ENCODE measurements at places on chromosomes 2 and 18.
A peak's percentile ranks its signal among the peaks of the same experiment; 100 is the strongest.

DNA sequence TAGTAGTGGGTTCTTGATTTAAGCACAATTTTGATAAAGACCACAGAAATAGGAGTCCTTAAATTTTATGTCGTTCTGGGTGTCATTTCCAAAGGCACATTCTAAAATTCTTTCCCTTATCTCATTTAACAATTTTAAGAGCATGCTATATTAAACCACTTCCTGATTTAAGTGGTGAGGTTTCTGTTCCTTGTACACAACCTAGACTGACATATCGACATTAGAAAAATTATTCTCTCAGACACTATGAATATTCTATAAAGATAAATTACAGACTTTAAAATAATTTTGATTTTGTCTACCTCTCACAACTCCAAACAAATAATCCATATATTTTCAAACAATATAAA, 923.8 kb downstream of the LRP1B start:
- DNase-seq = no peak

DNA sequence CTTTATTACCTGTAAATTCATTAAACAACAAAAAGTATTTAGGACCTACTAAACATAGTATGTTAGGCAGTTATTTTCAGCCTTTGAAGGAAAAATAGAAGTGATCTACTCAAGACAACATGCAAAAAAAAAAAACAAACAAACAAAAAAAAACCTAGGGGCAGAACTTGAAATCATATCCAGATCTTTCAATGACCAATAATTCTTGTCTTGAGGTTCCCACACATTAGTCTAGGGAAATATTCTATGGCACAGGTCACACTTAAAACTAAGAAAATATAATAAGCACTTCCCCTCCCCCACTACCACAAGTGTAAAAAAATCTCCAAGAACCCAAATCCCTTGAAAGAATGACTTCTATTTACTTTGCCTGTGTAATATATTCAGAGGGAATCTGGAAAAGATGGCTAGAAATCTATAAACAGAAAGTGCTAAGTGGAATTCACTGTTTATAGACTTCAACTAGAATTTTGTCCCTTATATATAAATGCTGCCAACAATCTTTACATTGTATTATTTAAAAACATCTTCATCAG, 3.5 kb downstream of the PELI1 start:
- no peak for DNase-seq

DNA sequence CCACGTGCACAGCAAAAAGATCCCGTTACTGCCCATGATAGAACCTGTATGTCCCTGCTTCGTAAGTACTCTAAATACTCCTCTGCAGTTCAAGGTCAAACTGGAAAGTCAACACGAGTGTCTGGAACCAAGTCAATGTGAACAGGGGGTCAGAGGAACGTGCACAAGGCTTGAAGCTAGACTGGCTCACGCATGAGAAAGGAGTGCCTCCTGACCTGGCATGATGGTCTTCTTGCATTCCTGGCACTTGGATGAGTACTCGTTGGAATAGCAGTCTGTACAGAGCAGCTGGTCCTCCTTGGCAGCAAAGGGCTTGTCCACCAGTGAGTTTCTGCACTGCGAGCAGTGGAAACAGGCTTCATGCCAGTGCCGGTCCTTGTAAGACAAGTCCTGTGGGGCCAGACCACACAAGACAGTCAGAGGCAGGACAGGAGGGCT, 25.5 kb downstream of the FHL2 start:
- DNase-seq = peak; percentile 57

DNA sequence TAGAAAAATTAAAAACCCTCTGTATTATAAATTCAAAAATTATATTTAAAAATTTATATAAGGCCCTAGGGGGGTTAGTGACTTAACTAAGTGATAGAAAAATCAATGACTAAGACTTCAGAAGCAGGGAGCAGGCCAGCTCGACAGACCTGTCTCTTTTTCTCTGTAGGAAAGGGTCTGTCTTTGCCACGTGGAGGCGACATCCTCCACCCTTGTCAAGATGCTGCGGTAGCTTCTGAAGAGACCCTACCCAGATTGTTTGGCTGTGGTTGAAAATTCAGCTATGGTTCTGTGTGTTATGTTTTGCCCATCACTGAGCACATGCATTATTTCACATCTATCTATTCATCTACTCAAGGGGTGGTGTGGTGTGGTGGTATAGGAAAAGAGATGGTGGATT, 8.2 kb upstream of the SLC4A3 start:
- no peak for DNase-seq

DNA sequence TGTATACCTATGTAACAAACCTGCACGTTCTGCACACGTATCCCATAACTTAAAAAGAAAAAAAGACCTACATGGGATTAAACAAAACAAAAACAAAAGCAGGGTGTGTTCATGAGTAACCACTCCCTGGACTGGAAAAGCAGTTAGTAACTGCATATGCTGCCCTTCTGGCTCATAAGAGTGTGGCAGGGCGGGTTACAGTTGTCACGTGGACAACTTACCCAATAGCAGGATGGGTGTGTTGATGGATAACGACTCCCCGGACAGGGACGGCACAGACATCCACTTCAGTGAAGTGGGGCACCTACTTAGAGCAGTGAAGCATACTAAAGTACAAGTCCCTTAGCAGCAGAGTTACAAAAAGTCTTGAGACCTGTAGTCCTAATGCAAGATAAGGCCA, 136.7 kb downstream of the CCBE1 start:
- DNase-seq = no peak

- DNase-seq = peak; percentile 83
Measured at GRCh38 chr18:67670024-67670543, 153.6 kb upstream of the DSEL start.

- no peak for DNase-seq
Measured at GRCh38 chr2:215895330-215895729, 118.0 kb downstream of the MREG start.

DNA sequence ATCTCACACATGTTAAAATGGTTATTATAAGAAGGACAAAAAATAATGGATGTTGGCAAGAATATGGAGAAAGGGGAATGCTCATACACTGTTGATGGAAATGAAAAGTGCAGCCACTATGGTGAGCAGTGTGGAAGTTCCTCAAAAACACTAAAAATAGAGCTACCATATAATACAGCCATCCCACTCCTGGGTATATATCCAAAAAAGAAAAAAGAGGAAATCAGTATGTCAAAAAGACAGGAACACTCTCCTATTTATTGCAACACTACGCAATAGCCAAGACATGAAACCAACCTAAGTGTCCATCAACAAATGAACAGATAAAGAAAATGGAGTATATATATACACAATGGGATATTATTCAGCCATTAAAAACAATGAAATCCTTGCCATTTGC, 642.6 kb downstream of the RNF144A start:
- no peak for DNase-seq

GRCh38 chr2:160836755-160837154, 323.5 kb upstream of the TANK start:
- peak; percentile 98 for DNase-seq

GRCh38 chr18:74796841-74797576, 199.3 kb downstream of the ZNF407 start:
- peak; percentile 84 for DNase-seq

GRCh38 chr18:49279041-49279440, 181.4 kb downstream of the DYM start:
- DNase-seq = no peak

DNA sequence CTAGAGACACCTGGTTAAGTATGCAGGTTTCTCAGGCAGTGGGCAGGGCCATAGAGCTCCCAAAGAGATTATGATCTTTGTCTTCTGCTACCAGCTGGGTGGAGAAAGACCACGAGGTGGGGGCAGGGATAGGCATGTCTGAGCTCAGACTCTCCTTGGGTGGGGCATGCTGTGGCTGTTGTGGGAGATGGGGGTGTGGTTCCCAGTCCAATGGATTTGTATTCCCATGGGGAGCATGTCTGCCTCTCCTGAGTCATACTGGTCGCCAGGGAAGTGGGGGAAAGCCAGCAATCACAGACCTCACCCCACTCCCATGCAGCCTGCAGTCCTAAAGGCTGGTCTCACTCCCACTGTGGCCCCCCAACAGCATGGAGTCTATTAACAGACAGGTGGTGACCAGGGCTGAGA, 31.4 kb upstream of the RHOB start:
- no peak for DNase-seq

- DNase-seq = no peak
Measured at GRCh38 chr2:66553370-66553769, 118.4 kb downstream of the MEIS1 start.

DNA sequence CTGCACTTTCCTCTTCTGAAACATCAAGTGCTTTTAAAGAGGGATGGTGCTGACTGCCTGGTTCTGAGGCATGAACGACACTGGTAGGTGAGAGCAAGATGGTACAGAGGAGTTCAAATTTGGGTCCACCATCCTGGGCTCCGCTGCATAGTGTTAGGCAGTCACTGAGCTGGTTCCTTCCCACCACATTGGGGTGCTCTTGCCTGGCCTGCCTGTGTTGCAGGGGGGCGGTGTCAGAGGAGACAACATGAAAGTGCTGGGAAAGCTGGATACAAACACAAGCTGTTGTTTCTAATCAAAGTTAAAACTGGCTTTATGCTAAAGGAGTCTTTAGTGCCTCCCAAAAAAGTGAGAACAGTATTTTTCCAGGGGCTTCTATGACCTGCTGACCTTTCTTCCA, 258.1 kb downstream of the GBX2 start:
- no peak for DNase-seq

- DNase-seq = peak; percentile 44
Measured at GRCh38 chr2:42859006-42859552, 66.7 kb upstream of the HAAO start.

DNA sequence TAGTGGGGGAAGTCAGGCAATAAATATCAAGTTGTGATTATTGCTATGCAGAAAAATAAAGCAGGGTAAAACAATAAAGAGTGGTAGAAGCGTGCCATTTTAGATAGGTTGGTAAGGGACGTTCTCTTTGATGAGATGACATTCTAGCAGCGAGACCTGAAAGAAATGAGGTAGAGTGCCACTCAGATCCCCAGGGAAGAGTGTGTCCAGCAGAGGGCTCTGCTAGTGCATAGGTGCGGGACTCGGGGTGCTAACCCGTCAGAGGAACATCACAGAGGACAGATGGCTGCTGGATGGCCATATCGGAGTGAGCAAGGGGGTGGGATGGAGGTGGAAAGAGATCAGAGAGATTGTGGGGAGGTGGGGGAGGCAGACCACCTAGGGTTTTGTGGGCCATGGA, 16.3 kb upstream of the GTF2A1L start:
- DNase-seq = peak; percentile 17

DNA sequence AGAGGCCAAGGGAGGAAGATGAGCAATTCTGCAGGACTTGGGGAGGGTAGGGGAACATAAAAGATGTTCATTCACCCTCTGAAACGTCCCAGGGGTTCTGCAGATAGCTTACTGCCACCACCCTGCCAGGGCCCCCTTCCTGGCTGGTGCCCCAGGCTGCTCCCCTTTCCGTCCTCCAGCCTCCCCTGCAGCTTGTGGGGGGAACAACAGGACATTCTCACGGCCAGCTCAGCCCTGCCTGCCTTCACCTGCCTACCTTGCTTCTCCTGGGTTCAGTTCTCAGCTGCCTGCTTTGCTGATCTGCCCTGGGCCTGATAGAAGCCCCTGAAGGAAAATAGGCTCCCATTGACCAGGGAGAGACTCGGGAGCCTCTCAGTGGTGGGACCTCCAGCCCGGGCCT, 251.1 kb downstream of the CELF4 start:
- DNase-seq = no peak

- DNase-seq = peak; percentile 83
Measured at GRCh38 chr2:178514664-178515063, 34.4 kb downstream of the PLEKHA3 start.

DNA sequence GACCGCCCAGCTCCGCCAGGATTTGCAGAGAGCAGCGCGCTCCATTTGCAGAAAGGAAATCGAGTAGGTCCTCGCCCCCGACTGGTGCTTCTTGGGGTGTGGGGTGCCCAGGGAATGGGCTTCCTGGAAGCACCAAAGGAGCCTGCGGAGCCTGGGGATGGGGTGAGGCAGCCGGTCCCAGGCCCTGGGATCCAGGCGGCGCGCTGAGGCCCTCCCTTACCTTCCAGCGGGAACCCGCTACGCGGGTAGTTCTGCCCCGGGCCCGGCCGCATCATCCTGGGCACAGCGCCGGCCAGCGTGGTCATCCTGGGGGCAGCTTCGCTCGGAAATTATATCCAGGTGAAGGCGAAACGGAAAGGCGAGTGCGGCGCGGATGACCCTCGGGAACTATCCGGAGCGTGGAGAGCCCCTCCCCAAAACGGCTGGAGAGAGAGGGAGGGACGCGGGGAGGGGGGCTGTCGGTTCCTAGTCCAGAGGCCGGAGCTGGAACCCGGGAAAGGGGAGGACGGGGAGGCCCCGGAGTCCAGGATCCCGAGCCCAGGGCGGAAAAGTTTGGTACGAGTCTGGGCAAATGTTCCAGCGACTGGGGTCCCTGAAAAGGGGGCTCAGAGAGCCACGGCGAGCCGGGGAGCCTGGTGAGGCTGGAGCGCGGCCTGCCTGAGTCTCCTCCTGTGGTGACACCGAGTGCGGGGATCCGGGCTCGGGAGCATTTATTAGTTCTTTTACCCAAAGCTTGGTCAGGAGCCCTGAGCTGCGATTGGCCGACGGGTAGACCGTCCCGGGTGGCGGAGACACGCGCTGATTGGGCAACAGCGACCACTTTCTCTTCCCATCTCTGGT, at the start of gene PAX3:
TSS of gene PAX3 (minus strand) at position 688 of the 840 bp plus-strand sequence. CDS start at position 305, 383 bp downstream.
- peak; percentile 88 for DNase-seq

DNA sequence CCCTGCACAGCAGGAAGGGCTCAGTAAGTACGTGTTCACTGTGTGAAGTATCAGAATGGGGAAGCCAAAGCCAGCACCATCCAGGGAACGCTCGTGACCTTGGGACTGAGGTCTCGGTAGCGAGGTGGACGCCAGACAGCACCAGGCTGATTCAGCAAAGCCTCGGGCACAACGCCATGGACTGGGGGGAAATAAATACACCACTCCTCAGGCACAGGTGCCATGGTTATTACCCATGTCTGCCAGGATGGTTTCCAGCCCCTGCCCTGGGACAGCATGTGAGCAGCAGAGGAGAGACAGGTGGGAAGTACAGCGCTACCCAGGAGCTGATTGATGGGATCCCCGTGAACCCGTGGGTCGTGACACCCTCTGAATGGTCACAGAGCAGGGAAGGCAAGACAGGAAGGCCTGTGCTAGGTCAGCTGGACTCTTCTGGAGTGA, 53.0 kb downstream of the REEP1 start:
- DNase-seq = no peak

DNA sequence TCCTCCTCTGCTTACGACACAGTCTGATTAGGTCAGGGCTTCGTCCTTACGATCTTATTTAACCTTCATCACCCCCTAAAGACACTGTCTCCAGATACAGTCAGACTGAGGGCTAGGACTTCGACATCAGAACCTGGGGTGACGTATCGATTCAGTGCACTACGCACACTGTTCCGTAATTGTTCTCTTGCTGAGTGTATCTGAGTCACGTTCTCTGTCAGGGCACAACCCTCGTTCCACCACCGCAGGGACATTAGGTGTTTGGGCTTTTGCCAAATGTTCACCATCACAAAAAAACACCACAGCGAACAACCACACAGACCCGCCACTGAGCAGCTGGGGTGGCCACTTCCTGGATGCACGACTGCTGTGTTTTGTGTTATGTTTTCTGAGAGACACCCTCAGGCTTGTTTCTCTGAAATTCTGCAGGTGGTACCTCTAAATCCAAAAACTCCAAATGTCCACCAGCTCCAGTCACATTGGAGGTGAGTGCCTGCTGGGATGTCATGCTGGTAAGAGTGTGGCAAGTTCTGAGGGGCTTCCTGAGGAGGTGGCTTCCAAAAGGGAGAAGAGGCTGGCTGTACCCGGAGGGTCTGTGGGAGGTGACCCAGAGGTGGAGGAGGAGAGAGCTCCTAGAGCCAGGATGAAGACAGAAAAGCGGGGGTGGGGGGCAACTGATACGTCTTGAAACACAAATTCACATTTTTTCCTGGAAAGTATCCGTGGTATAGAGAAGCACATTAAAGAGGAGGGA, 66.6 kb downstream of the ADNP2 start:
- DNase-seq = peak; percentile 39

- peak; percentile 89 for DNase-seq
Measured at GRCh38 chr2:65456064-65456463, 23.7 kb upstream of the SPRED2 start.

Data from astrocyte (in vitro differentiated cells and primary cell).